Glutamatergic neuron (in vitro differentiated cells): ENCODE measurements at places on chromosomes 16 and 17. TPM values are rescaled to one million over a fixed set of nuclear protein-coding genes. Genes with fewer than 3 reads are reported as not detected.

The GFER gene
- 26.0 TPM for total RNA-seq

- no peak for DNase-seq
Measured at GRCh38 chr17:68431045-68431608, 26.2 kb downstream of the WIPI1 start.

DNA sequence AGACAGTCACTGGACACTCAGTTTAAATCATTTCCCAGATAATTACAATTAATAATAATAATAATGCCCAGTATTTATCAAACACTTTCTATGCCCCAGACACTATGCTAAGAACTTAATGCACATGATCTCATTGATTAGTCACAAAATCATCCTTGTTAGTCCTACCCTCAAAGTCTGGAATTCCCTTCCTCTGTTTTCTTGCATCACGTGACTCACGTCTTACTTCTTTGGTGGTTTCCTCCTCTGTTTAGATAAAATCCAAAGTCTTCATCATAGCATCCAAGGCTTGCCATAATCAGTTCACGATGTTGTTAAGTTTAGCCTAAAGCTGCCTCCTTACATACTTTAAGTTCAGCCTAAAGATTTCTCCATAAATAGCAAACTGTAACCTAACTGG lies 471.9 kb downstream of the PMP22 start:
- no peak for DNase-seq

DNA sequence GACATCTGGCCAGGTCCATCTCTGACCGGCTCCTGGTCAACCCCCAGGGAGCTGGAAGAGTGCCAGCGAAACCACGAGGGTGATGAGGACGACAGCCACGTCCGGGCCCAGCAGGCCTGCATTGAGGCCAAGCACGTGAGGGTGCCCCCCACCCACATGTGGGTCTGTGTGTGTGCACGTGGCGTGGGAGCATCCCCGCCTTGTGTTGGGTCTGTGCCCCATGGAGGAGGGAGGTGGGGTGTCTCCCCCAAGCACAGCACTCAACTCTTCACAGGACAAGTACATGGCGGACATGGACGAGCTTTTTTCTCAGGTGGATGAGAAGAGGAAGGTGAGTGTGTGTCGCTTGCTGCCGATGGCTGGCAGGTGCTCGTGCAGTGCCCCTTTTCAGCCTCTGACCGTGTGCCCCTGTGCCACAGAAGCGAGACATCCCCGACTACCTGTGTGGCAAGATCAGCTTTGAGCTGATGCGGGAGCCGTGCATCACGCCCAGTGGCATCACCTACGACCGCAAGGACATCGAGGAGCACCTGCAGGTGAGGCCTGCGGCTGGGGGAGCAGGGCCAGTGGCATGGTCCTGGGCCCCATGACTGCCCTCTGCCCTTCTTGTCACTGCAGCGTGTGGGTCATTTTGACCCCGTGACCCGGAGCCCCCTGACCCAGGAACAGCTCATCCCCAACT lies 1.7 kb downstream of the STUB1 start:
- no peak for DNase-seq

- DNase-seq: no peak
Measured at GRCh38 chr17:16969931-16970906, 1.7 kb downstream of the TNFRSF13B start.

The SCNN1B gene
- total RNA-seq: 0.34 TPM

DNA sequence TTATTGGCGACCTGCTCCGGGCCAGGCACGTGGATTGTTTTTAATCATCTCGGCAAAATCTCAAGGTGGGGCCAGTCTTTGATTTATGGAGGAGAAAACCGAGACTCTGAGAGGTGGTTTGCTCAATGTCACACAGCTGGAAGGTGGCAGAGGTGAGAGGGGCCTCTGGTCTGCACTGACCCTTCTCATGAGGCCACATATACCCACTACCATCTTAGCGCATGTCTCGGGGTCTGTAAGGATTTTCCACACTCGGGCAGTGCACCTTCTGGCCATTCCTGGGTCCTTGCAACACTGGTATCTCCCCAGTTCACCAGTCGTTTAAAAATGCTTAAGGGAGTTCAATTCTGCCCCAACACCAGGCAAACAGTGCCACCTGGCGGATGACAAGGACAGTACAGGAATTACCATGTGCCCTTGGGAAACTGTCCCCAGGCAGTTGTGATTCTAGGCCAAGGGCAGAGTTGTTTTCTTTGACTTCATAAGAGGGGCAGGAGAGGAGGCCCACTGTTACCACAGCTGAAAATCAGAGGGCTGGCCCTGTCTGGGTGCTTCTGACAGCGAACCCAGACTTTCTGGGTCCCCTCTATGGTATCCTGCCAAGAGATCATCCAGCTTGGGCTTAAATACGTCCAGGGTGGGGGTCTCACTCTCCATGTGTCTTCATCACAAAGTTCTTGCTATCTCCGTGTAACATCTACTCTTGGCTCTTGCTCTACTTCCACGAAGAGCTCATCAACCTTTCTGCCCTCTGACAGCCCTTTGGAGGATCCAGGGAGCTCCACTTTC lies 39.4 kb upstream of the RAI1 start:
- peak; percentile 85 for DNase-seq

- DNase-seq: peak; percentile 84
Measured at GRCh38 chr17:74923538-74924249, 379 bp upstream of the OTOP2 start.

GRCh38 chr16:12320298-12320706 lies 343.8 kb downstream of the SNX29 start:
- no peak for DNase-seq

DNA sequence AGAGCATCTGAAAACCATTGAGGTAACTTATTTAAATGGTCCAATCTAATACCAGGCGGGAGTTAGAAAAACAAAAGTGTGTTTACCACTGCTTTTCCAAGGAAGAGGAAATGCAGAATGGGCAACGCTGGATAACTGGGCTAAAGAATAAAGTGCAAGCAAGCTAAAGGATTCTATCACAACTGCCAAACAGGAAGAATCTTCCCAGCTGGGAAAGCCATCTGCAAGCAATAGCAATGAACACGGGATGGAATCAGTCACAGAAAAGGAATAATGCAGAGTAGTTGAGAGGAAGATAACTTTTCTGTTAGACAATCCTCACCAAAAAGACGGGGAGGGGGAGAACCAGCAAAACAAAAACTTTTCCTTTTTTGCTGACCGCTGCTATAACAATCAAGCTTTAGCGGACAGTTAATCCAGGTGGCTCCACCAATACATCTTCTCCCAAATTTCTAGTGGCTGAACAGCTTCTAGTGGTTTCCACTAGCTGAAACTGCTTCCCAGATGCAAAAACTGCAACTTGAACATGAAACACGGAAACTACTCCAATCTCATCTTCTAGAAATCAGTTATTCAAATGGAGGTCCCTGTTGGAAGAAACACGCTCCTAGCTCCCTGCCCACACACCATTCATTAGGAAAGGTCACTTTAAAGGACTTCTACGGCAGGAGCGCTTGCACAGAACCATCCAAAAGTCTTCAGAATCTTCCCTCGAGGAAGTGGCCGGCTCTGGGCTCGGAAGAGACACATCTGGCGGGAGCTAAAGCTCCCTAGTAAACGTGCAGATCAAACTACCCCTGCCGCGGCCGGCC lies 929 bp downstream of the TMEM11 start:
- DNase-seq: no peak

The GPR142 gene
- 20.7 TPM for total RNA-seq
